ENCODE measurements at places on chromosomes 3 and 15.

- no peak for DNase-seq
These were observed 87.1 kb downstream of the ARNT2 start for GRCh38 chr15:80491163-80491847.

- no peak for DNase-seq
These were observed 225.8 kb downstream of the TAFA4 start for GRCh38 chr3:68706536-68706935.

DNA sequence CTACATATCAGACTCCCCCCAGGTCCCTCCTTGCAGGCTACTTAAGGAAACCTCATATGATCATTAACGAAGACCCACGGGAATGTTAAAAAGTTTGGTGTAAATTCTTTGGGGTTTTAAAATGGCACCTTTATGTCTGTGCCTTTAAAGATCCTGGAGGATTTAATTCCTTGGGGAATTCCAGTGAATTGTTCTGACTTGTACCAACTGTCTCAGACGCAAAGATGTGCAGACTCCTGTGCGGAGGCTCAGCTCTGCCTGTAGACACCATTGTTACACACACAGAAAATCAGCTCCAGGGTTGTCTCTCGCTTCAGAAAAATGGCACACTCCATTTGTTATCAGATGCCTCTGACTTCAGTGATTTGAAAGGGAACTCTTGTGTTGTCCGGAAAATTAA is 414.4 kb upstream of the CFAP20DC start:
- no peak for DNase-seq

DNA sequence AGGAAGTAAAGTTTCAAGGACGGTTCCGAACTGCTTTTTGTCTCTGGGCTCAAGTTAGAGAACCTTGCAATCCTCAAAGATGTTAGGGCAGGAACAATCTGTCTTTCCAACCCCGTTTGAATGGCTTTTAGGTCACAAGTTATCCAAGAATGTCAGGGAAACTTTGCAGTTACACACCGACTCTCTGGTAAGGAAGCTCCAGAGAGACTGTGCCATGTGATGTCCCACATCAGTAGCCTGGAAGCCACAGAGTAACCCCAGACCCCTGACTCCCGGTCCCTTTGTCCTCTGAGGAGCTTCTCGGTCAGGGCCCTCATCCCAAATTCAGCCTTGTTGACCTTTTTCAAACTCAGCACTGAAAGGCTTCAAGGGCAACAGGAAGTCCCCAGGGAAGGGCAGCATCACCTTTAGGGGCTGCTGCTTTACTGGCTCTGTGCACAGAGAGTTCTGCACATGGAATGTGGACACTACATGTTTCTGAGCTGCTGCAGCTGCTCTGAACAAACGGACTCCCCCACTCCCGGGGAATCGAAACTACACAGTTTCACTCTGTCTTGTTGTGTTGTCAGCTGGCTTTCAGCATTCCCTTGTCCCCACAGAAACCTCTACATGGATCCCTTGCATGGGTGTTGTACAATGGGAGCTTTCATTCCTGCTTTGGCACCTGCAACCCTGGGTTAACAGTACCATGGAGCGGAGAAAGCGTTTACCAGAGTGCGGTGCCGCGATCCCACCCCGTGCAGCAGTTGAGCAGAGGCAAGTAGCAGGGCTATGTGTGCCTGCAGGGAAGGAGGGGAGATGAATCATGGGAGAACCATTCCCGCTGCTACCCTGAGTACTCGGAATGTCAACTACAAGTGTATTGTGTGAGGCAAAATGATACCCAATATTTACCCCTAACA is 408.2 kb upstream of the THBS1 start:
- DNase-seq: no peak

DNA sequence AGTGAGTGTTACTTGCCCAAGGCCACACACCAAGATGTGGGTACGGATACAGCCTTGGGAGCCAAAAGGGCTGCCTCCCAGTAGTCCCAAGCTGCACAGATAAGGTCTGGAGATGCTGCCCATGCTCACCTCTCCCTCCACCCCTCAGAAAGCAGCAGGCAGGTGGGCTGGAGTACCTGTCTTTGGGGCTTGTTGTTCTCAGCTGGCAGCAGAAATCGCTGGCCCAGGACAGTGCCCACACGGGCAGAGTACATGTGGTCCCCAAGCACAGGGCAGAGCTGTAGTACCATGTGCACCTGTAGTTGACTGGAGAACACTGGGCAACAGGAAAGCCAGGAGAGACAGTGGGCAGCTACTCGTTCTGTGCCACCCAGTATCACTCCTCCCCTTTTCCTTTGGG is 5.0 kb downstream of the RPUSD3 start:
- no peak for DNase-seq

GRCh38 chr3:113124256-113124830 is 87.0 kb upstream of the BOC start:
- no peak for DNase-seq

GRCh38 chr15:78315686-78316282 is 16.4 kb upstream of the SKIC8 start:
- DNase-seq: no peak

GRCh38 chr3:56975567-56975966 is 84.9 kb upstream of the SPATA12 start:
- no peak for DNase-seq

DNA sequence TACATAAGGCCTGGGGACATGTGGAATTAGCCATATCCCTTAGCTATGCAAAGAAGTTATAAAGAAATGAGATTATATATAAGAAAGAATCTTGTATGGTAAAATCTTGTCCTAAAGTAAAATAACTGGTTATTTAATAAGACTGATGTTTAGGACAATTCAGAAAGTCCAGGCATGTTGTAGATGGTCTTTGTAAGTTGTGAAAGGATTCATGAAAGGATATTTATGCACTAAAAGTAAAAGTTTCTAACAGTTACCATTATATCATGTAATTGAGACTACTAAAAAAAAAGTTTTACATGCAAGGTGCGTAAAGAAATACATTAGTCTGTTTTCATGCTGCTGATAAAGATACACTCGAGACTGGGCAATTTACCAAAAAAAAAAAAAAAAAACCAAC is 146.3 kb downstream of the FMN1 start:
- DNase-seq: no peak

GRCh38 chr15:49852756-49853155 is 231.9 kb downstream of the DTWD1 start:
- no peak for DNase-seq

DNA sequence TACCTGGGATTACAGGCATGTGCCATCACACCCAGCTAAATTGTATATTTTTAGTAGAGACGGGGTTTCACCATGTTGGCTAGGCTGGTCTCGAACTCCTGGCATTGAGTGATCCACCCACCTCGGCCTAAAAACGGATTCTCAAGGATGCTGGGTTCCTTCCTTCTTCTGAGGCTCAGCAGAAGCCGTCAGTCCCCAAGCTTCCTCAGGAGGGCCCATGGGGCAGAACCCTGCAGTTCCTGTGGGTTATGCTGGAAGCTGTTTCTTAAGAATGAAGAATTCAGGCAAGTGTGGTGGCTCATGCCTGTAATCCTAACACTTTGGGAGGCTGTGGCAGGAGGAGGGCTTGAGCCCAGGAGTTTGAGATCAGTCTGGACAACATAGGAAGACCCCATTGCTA is 29.0 kb upstream of the ZNF710 start:
- no peak for DNase-seq

GRCh38 chr3:72161881-72162595 is 377.1 kb upstream of the PROK2 start:
- no peak for DNase-seq

GRCh38 chr3:14598143-14598569 is 53.4 kb upstream of the CCDC174 start:
- DNase-seq: peak; percentile 6

DNA sequence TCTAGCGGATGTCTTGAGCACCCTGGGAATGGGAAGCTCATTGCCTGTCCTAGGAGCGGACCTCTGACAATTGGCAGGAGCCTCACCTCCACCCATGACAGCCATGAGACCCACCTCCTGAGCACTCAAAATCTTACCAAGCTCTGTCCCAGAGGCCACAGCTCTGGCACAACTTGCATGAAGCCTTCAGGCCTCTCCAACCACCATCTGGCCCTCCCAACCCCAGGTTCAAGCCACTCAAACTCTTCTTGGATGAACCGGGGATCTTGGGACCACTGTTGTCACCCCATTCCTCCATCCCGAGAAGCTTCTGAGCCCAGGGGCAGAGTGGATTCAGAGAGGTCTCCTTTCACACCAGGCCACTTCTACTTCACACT is 1.5 kb downstream of the VIPR1 start:
- DNase-seq: no peak

DNA sequence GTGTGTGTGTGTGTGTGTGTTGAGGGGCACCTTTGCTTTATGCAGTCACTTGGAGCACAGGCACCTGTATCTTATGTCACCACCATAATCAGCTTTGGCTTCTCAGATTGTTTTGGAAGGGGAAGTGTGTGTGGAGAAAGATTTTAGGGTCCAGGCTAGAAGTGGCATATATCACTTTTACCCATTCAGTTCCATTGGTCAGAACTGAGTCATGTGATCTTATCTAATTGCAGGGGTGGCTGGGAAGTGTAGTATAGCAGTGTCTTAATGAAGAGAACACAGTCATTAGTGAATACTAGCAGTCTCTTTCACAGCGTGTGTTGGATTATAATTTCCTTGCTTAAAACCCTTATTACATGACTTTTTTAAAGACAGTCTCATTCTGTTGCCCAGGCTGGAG is 20.6 kb downstream of the NCK1 start:
- DNase-seq: no peak

DNA sequence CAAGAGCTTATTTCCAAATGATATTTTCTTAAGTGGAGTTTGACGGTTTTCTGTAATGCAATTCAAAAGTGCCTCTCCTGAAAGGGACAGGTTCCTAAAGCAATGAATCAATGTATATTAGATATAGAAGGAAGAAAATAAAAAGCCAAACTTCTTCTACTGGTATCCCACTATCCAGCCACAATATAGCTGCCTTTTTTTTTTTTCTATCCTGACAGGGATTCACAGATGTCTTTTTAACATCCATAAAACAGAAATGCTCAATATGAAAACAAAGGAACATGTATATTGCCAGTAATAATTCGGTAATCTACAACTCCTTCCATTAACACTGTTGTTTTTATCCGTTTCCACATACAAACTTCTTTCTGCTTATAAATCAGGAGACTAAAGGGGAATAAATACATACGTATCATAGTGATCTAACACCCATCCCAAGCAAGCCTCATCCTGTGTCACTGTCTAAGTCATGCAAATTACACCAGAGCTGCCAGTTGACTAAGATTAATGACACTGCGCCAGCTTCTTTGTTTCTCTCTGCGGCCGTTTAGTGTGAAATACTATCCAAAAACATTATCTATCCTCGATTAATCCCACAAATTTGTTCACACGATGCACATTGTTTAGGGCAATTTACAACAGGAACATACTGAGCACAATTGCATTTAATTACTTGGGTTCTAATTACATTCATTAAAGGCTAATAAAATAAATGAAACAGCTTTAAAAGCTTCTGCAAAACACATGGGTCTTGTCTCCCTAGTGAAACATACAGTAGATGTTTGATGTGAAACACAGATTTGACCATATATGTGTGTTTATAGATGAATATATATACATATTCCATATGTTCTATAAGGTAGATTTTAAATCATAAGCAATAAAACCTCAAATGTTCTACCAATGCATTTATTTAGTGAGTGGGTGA is 51.9 kb upstream of the CDIN1 start:
- DNase-seq: no peak

GRCh38 chr3:47003461-47004368 is 24.2 kb downstream of the NBEAL2 start:
- no peak for DNase-seq

GRCh38 chr15:76340803-76341365 is 4.3 kb downstream of the ISL2 start:
- peak; percentile 44 for DNase-seq

DNA sequence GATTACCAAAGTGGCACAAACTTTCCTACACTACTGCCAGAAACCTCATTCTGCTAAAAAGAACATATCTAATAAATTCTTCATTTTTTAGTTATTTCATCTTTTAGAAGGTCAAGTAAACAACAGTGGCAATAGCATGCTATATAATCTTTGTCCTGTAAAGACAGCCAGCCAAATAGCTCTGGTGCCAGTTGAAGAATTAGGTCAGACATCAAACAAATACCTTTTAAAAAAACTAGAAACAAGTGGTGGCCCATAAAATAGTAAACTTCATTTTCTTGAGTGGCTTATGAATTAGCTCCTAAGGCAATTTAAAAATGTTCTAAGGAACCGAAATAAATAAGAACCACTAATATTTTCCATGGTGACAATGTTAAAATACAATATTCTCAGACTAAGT is 19.5 kb downstream of the CCDC14 start:
- DNase-seq: no peak

GRCh38 chr15:31419820-31420219 is 93.2 kb downstream of the KLF13 start:
- DNase-seq: no peak

DNA sequence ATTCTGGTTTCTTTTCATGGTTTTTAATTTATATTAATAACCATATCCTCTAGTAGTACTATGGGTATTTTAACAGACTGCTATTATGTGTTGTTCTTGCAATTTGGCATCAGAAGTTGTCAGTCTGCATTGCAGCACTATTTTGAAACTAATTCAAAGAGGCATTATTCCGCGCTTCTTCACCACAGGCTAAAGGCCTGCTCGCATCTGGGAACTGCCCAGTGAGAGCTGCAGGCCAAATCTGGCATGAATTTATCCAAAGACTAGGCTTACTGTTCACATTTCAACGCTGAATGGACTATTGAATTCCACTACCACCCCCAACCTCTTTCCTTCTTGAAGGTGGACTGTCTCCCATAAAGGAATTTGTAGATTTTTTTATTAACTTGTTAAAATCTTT is 310.4 kb upstream of the NR2F2 start:
- DNase-seq: no peak

DNA sequence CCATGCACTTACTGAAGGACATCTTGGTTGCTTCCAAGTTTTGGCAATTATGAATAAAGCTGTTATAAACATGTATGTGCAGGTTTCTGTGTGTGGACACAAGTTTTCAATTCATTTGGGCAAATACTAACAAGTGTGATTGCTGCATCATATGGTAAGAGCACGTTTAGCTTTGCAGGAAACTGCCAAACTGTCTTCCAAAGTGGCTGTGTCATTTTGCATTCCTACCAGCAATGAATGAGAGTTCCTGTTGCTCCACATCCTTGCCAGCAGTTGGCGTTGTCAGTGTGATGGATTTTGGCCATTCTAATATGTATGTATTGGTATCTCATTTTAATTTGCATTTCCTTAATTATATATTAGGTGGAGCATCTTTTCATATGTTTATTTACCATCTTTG is 280.1 kb downstream of the SV2B start:
- no peak for DNase-seq

DNA sequence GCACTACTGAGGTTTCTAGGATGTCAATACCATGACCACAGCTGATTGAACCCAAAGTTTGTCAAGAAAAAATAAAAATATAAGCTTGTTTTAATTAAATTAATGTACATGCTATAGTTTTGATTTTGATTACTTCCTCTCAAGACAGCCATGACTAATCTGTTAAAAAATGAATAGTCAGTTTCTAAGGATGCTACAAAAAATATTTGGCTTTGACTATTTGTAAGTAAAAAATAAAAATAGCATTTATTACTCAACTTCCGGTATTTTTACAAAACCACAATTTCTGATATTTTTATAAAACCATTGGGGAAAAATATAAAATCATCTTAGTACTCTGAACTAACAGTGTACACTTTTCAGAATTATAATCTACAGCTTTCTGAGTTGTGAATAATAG is 12.1 kb upstream of the TEX9 start:
- no peak for DNase-seq
